ENCODE measurements at places on chromosomes 2 and 18.

- peak; percentile 61 for DNase-seq
Observed at GRCh38 chr2:207530160-207531031, 634 bp downstream of the CREB1 start.

GRCh38 chr2:217797661-217798069 lies 205.1 kb downstream of the TNS1 start:
- DNase-seq, result no peak

DNA sequence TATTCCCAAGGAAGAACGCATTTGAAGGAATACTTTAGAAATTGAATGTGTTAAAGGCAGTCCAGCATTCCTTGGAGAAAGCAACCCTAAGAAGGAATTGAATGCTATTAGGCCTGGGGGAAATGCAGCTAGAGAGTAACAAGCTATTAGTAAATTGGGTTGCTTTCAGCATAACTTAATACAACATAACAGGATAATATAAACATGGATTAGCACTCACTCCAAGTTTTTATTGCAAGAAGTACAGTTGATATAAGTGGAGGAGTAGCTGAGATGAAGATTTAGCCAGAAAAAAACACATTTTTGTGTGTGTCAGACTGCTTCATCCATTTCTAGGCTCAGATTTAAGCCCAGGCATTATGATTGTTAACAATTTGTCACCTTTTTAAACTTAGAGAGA lies 314.6 kb downstream of the MEIS1 start:
- no peak for DNase-seq

DNA sequence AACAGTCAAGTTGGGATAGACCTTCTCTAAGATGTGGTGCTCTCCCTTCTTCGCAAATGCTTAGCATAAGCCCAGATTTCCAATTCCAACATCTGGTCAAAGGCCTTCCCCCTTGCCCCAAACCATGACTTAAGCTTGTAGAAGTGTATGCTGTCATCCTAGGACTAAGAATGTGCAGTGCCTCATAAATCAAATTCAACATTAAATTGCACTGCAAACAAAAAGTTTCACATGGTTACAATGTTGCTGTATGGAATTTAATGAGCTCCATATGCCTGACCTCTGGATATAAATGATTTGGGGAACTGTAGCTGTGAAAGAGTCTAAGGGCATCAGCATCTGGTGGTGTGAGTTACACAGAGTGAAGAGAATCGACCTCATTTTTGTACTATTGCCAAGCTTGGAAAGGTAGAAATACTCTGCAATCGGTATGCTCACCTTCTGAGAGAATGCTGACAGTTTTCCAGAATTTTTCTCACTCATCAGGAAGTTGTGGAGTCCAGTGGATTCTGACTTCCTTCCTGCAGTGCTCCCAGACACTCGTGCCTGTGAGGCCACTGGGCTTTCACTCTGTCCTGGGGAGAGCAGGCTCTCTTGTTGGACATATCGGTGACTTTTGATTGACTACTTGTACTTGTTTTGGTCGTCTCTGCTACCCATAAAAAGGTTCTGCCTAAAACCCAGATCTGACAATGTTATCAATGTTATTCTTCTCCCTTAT lies 40.6 kb downstream of the FASTKD2 start:
- DNase-seq, result no peak

- no peak for DNase-seq
Observed at GRCh38 chr2:236562434-236562833, 7.2 kb upstream of the ACKR3 start.

DNA sequence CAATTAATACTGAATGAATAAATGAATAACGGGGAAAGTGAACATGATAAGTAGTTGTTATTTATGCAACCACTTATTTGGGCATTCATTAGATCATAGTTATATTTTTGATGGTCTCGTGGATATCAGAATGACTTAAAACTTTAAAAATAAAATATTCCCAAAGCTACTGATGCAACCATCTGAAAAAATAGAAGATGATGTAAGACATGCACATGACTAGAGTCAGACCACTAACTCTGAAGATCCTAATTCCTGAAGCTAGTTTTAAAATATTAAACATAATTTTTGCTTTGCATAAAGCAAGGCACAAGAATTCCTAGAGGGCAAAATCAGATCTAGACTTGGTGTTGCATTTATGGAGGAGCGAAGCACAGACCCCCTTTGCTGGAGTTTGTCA lies 616.1 kb downstream of the IRS1 start:
- no peak for DNase-seq

GRCh38 chr2:35938838-35939237 lies 416.7 kb upstream of the CRIM1 start:
- no peak for DNase-seq

GRCh38 chr18:23521271-23521670 lies 18.0 kb downstream of the RMC1 start:
- no peak for DNase-seq

DNA sequence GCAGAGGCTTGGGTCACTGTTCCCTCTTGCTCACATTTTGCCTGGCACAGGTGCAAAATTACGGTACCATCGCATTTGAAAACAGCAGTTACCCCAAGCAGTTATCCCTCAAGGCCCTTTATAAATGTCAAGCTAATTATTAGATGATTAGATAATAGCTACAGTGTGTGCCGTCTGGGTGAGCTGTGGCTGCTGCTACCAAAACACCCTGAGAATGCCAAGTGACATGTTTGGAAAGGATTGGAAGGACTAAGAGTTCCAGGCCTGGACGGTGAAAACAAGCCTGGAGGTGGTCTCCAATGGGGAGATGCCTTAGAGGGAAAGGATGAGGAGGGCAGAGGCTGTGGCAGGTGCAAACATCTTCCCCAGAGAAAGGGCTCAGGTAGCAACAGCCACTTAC lies 120.6 kb downstream of the CAPN13 start:
- DNase-seq, result no peak

DNA sequence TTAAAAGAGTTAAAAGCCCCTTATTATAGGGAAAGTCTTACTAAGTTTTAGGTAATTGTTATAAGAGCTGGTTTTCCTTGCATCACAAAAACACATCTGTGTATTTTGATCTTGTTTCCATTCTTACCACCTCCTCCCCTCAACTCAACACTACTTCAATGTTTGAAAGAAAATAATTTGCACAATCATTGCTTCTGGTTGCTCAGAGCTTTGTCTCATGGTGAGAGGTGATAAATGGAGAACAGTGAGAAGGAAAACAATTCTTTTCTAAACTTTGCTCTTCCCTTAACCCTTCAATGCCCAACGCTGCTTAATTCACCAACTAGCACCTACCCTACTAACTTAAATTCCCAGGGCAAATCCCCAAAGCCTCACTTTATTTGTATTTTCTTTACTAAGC lies 268.1 kb upstream of the LINC00305 start:
- DNase-seq, result no peak
